ENCODE measurements at places on chromosomes 13 and 19.

- DNase-seq, result peak; percentile 52
Observed at GRCh38 chr13:113816946-113817859, 46.7 kb downstream of the GAS6 start.

- no peak for DNase-seq
Observed at GRCh38 chr19:51354103-51354741, 12.0 kb downstream of the ETFB start.

GRCh38 chr13:80336776-80337287, 4.1 kb downstream of the SPRY2 start:
- DNase-seq, result no peak

DNA sequence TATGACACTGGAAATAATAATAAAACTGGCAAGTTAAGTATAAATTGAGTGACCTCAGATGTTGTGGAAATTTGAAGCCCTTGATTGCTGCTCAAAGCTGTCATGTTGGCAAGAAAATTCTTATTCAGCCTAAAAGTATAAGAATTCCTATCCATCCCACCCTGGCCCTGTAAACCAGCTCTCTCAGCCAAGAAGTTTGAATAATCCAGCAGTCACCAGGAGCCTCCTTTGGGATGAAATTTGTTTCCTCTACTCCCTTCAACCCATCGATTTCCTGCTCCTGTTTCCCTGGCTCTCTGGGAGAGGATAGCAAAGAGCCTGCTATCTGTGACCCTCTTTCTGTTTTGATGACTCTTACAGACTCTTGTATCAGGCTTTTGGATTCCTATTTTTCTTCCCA, 169.3 kb downstream of the LHFPL6 start:
- no peak for DNase-seq

- DNase-seq, result no peak
Observed at GRCh38 chr13:100234006-100234405, 145.1 kb downstream of the PCCA start.

DNA sequence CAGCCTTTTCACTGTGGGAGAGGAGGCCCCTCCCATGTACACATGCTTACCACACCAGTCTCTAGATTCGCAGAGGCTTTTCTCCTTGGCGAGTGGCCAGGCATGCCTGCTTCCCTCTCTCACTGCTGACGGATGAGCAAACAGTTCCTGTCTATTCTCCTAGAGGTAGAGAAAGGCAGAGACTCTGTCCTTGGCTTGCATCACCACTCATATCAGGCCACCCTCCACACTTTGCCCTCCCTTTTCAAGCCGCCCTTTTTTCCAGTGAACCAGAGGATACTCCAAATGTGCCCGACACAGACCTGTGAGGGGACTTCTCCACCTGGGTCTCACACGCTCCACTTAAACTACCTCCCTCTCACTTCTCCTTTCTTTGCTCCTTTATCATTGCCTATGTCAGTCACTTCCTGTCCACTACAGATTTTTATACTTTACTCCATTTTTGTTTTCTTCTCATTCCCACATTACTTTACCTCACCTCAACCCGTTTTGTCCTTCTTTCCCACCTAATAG, 284.6 kb downstream of the DNAJC15 start:
- DNase-seq, result no peak

GRCh38 chr13:59354665-59355369, 808.9 kb downstream of the DIAPH3 start:
- no peak for DNase-seq

- no peak for DNase-seq
Observed at GRCh38 chr19:4316956-4317355, 12.6 kb downstream of the FSD1 start.

DNA sequence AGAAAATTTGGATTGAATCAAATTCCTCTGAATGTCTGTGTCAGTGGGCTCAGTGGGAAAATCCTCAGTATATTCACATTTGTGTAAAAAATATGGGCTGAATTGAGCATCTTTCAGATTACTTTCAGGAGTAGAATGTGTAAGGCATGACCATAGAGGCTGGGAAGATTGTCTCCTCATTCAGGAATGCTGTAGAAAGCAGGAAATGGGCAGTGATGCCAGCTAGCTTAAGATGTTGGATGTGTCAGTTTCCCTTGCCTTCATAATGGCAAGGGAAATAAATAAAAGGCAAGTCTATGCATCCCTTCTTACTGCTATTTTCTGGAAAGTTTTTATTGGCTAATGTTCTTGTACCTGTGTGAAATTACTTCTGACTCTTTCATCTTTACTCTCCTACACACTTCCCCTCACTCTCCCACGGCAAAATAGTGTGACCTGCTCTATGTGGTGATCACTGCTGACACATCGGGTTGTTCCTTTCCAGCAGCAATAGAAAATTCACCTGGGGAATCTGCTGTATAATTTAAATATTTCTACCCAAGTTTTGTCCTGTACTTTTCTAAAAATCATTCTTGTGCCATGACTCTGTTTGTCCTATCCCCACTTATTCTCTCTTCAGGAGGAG, 103.2 kb downstream of the LMO7 start:
- DNase-seq, result no peak

- DNase-seq, result no peak
Observed at GRCh38 chr13:54373211-54373610, 1344.6 kb downstream of the OLFM4 start.

DNA sequence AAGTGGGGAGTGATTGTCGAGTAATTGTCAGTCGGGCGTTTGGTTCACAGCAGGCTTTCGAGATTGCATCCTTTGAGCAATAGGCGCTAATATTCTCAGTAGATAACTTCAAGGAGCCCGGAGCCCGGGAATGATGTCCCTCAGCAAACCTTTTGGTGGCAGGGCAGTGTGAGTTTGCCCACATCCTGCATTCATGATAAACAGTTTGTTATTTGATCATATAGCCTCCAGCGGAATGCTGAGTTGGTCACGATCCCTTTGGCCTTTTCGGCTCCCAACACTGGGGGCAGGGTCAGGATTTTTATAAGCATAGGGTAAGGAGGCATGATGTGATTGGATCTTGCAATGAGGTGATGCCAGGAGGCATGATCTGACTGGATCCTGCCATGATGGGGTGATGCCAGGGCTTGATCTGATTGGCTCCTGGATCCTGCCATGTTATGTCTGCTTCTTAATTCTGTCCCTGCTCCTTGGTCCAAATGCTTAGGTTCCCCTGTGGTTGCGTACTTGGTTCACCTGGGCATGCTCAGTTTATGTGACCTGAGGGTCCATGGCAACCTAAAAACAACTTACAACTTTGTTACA, 38.2 kb upstream of the IGSF23 start:
- no peak for DNase-seq

GRCh38 chr19:29495901-29496441, 29.8 kb upstream of the VSTM2B start:
- no peak for DNase-seq

GRCh38 chr13:52414051-52414450, 8.1 kb upstream of the THSD1 start:
- DNase-seq, result no peak

DNA sequence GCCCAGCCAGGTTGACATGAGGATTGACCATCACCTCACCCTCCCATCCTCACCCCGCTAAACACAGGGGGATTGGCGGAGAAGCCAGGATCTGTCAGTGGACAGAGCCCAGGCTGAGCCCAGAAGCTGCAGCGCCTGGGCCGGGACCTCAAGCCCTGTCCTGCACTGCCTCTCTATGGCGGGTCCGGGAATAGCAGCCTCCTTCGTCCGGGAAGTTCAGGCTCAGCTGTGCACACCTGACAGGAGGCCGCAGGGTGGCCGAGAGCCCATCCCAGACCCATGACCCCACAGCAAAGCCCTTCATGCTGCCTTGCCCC, 67.8 kb downstream of the SPACA7 start:
- no peak for DNase-seq

DNA sequence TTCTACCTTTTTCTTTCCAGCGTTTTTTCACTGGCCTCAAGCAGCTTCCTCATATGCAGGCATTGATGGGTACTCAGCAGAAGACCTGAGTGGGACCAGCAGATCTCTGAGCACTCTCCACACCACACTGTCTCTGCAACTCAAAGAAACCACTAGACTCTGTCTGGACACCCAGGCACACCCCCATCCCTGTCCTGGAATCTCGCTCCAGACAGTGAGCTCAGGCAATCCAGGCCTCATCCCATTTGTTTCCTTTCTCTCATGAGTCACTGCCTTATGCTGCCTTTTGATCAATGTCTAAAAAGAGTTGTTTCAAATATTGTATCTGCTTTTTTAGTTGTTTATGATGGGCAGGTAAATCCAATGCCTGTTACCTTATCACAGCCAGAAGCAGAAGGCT, 19.7 kb upstream of the POP4 start:
- no peak for DNase-seq

DNA sequence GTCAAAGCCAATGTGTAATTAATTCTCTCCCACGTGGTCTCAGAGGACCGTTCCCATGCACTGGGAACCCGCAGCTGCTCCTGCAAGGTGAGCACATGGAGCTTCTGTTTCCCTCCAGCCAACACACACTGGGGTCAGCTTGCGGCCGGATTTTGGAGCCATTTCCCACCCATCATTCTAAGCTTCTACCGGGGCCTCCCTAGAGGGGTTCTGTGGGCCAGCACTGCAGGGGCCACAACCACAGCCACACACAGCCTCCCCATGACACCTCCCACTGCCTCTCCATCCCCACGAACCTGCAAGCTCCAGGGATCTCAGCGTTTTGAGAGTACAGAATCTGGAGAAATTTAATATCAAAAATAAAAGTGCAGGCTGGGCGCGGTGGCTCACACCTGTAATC, 120.7 kb upstream of the SOX1 start:
- no peak for DNase-seq

- no peak for DNase-seq
Observed at GRCh38 chr19:33628921-33629825, 7.4 kb downstream of the CHST8 start.

DNA sequence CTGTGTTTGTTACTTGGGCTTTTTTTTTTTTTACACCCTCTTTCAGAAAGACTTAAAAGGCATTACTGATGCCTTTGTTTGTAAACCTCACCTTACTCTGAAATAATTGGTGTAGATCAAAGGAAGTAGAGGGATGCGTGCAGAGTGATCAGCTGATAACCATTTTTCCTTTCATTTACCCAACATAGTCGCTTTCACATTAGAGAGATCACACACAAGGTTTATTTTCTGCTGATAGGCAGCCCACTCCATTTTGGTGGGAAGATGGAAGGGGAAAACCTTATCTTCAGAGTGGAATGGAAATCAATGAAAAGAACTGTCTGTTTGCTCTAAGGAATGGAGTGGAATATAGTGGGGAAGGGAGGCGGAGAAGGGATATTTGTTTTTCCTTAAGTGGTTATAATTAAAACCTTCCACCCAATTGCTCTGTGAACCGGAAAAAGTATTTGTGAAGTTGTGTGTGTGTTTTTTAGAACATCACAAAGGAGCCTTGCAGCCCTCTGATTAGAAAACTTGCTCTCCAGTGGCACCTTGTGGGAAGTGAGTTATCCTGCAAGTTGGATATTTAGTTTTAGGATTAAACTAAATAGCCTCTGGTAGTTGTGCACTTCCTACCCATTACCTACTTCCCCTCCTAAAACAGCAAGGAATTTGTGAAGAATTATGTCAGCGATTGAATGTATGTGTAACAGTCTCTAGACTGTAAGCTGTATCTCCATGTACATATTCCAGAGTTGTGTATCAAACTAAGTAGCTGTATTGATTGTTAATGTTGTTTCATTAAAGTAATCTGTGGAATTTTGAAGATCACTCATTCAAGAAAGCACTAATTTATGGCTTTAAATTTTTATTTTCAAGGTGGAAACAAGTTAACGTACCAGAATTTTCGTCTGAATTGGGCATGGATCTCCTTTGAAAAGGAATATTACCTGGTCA, 76.8 kb downstream of the FREM2 start:
- DNase-seq, result peak; percentile 1

- no peak for DNase-seq
Observed at GRCh38 chr19:53540091-53540490, 2.1 kb downstream of the ZNF331 start.

DNA sequence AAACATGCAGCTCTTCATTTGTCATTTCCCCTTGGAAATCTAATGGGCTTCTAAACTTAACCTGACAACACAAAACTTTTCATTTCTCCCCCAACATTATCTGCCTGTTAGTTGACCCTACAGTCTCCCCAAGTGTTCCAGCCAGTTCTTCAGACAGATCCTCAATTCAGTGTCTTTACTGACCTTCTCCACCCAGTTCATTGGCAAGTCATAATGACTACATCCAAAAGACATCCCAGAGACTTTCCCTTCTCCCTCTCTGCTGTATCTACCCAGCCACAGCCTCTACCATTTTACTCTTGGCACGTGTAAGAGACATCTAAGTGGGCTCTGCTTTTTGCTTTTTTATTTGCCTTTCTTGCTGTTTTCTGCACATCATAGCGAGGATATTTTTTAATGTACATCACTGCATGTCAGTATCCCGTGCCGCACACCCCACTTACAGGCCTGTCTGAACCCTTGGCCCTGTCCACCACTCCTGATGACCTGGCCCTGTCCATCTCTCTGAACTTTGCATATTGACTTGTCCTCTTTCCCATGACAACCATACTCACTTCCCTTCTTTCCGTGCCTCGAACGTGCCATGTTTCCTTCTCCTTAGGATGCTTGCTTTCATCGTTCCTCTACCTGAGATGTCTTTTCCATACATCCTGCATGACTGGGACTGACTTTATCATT, 391.9 kb downstream of the IRS2 start:
- DNase-seq, result no peak

DNA sequence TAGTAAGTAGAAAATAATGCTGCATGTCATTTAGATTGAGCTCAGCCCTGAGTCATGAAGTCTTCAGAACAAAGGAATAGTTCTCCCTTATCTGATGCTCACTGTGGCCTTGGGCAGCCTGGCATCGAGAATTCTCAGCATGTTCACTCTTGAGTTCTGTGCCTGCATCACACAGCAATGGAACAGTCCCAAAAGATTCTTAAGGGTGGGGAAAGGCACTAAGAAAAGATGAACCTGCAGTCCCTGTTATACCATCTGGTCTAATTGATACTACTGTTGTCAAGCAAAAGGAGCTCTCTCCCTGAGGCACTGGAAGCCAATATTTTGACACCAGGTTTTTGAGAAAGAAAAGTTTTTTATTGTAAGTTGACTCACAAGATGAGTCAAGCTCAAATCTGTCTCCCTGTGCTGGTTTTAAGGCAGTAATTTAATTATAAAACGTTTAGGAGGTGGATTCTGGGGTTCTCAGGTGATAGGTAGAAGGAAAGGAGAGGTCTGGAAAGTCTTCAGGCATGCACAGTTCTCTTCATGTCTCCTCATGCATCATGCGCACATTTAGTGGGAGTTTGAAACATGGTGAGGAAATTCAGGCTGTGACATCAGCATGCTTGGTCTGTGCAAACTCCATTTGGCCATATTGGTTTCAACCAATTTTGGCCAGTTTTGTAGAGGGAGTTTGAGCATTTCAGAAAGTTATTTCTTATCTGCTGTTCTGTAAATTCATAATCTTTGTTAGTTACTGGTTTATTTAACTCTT, 38.1 kb upstream of the ZNF766 start:
- no peak for DNase-seq

DNA sequence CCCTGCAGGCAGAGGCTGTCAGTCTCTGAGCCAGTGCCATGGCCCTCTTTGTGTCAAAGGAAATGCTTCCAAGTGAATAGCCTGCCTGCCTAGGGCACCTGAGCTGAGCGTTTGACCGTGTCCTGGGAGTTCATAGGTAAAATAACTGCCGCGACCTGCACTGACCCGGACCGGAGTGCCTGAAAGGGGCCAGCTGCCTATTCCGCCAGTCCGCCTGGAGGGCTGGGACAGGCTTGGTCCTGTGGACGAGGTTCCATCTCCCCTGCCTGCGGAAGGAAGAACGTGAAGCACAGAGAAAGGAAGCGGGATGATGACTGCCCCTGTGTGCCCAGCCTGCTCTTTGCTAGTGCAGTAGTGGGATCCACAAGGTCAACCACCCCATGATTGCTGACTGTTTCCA, 17.5 kb upstream of the ZNF492 start:
- DNase-seq, result no peak

- DNase-seq, result no peak
Observed at GRCh38 chr19:51098365-51099046, 9.7 kb downstream of the CTU1 start.

- DNase-seq, result peak; percentile 65
Observed at GRCh38 chr19:42468273-42468796, 25.6 kb upstream of the CXCL17 start.

Measured in amniotic stem cell (primary cell).